ENCODE measurements at places on chromosomes 7 and 10.

DNA sequence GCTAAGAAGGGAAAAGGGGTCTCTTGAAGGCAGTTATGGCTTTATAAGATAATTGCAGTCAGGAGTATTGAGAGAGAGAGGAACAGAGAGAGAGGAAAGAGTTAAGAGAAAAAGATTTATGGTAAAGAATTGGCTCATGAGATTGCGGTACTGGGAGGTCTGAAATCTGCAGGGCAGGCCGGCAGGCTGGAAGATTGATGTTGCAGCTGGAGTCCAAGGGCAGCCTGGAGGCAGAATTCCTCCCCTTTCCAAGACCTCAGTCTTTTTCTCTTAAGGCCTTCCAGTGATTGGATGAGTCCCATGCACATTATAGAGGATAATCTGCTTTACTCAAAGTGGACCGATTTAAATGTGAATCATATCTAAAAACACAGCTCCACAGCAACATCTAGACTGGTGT lies 68.4 kb downstream of the HACD1 start:
- DNase-seq = no peak

- no peak for DNase-seq
These were observed 141.4 kb downstream of the ARHGAP22 start for GRCh38 chr10:48463318-48464003.

DNA sequence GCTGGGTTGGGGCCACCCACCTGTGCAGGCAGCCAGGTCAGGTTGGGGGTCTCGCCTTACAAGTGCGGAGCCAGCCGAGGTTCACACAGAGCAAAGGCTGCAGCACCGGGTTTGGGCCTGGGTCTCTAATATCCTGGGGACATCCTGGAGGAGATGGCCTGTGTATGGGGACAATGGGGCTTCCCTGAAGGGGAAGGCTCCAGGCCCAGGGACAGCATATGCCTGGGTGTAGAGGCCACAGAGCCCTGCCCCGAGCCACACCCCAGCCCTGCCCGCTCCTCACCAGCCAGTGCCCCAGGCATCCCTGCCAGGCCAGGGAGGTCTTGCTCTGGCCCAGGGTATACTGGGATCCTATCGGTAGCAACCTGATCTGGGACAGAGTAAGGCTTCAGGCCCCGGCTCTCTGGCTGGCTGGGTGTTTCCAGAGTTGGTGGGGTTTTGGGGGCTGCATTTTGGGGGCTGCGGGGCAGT lies 9.1 kb downstream of the TTYH3 start:
- no peak for DNase-seq

DNA sequence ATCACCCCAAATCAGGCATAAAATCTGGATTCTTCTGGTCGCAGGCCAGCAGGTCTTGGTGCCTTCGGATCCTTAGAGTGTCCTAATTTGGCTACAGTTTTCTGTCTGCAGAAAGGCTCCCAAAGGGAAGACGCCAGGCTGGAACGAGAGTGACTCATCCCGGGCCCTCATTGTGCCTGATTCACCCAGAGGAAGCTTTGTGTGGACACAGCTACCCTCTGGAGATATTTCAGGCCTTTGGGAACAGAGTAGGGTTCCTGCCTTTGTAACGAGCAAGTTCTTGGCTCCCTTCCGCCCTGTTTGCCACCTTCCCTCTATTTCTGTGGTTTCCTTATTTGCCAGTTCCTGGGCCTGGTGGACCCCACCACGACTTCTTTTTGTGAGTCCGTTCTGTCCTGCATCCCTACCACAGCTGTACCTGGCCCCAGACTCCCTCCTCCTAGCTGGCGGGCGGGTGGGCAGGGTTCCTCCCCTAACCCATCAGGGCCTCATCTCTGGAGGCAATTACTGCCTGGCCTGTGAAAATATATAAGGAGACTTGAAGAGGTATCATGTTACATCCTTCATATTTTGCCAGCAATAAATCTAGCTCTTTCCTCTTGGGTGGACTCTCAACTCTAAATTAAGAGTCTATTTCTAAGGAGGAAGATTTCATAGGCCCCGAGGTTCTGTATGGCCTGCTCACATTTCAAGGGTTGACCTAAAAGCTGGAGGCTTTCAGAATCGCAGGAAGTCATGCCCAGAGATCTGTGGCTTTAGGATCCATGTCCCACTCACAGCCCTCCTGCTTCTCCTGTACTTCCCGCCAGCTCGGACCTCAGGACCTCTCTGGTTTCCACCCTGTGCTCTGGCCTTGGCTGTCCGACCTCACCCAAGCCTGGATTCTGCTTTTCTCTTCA lies 219.2 kb upstream of the ZNF32 start:
- DNase-seq = no peak

- DNase-seq = no peak
These were observed 282.2 kb downstream of the AGMO start for GRCh38 chr7:15279640-15280039.

DNA sequence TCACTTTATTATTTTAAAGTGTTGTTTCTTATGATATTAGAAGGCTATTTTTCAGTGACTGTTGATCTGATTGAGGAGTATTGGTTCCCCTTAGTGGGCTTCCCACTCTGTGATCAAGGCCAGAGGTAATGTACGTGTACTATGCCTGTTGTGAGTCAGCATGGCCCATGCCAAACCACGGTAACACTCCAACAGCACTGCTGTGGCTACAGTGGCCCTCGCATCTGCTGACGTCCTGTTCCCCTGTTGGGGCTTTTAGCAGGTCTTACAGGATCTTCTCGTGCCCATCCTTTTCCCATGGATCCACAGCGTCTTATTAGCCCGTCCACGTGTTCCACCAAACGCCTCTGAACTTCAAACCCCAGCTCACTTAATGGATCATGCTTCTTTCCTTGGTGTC lies 964.6 kb upstream of the CELF2 start:
- DNase-seq = no peak

DNA sequence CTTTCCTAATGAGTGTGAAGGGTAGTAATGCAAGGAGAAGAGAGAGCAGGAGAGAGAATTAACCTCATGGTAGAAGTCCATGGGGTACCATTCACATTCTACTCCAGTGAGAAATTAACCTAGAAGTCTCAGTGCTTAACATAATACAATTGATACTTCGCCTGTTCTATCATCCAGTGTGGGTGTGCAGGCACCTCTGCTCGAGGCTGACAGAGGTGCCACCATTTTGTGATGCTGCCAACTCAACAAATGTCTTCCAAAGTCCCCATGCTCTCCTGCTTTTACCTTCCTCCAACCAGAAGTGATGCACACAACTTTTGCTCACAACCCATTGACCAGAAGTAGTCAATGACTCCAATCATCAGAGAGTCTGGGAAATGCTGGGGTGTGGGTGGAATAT lies 118.3 kb upstream of the LAMB4 start:
- no peak for DNase-seq

- DNase-seq = no peak
These were observed 81.7 kb downstream of the DLG5 start for GRCh38 chr10:77844713-77845445.

- DNase-seq = no peak
These were observed 24.7 kb upstream of the GRID1 start for GRCh38 chr10:86391236-86391840.

DNA sequence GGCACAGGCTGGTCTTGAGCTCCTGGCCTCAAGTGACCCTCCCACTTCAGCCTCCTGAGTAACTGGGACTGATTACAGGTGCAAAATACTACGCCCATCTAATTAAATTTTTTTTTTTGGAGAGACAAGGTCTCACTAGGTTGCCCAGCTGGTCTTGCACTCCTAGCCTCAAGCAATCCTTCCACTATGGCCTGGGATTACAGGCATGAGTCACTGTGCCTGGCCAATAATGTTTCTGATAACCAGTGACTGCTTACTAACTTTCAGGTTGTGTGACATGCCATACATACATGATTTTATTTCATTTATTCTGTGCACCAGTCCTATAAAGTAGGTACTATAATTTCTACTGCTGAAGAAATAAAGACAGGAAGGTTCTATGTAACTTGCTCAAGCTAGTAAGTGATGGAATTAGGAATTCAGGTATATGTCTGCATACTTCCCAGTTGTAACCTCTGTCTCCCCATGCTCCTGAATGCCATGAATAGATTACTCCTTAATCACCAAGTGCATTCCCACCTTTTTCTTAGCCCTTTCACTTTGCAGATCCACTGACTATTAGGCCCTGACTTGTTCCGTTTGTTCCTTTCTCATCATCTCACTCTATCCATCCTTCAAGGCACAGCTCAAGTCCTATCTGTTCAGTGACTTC lies 28.1 kb downstream of the MCU start:
- no peak for DNase-seq

DNA sequence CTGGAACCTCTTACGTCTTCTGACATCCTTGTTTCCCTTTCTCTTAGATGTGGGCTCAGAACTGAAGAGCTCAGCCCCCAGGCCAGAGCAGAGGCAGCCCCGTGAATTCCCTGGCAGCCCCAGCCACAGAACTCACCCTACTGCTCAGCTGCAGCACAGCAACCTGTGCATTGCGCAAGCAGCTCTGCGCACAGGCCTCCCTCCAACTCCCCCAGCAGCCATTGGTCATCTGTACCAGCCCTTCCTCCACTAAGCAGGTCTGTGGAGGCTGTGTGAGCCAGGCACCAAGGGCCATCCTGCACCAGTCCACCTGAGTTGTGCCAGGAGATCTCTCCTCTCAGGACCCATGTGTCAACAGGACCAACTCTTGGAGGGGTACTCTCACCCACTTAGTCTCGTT lies 54.5 kb downstream of the ZNF33B start:
- no peak for DNase-seq

- DNase-seq = no peak
These were observed 2.1 kb downstream of the NPC1L1 start for GRCh38 chr7:44538798-44539668.

GRCh38 chr7:100137851-100138760 lies 10.6 kb upstream of the LAMTOR4 start:
- no peak for DNase-seq

DNA sequence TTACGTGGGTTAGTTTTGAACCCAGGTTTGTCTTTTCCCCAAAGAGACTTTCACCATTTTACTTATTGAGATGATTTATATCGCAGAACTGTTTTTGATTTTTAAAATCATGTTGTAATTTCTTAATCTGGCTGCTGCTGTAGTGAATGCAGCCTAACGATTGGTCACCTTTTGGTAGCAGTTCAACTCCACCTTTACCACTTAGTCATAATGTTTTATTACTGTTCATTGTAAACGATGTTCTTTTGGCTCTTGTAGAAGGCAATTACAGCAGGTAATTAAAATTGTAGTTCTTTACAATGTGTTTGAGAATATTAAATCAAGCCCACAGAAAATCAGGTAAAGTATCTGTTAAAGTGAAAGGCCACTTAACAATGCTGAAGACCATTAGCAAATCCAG lies 531.1 kb downstream of the SDK1 start:
- DNase-seq = no peak

- no peak for DNase-seq
These were observed 73.4 kb upstream of the CUX1 start for GRCh38 chr7:101743995-101744360.

DNA sequence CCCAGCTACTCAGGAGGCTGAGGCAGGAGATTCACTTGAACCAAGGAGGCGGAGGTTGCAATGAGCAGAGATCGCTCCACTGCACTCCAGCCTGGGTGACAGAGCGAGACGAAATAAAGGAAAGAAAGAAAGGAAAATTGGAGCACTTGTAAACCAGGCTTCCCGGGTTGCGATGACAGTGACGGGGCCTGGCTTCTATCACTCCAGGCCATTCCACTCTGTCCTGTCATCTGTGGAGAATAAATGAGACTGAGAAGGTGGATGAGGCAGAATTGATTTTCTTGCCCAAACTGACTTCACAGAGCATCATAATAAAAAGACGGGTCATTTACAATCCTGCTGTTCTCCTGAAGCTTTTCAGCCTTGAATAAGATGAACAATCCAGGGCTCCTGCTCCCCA lies 12.1 kb upstream of the KPNA7 start:
- no peak for DNase-seq

- DNase-seq = no peak
These were observed 26.8 kb upstream of the GRID1 start for GRCh38 chr10:86393362-86393761.
